Activated CD4-positive, alpha-beta memory T cell treated with anti-CD3 and anti-CD28 coated beads, Interleukin-2, amount 10 ng/mL, durations not matched to agents 7 days and 5 days (primary cell): ENCODE measurements at places on chromosomes 2 and 18.

DNA sequence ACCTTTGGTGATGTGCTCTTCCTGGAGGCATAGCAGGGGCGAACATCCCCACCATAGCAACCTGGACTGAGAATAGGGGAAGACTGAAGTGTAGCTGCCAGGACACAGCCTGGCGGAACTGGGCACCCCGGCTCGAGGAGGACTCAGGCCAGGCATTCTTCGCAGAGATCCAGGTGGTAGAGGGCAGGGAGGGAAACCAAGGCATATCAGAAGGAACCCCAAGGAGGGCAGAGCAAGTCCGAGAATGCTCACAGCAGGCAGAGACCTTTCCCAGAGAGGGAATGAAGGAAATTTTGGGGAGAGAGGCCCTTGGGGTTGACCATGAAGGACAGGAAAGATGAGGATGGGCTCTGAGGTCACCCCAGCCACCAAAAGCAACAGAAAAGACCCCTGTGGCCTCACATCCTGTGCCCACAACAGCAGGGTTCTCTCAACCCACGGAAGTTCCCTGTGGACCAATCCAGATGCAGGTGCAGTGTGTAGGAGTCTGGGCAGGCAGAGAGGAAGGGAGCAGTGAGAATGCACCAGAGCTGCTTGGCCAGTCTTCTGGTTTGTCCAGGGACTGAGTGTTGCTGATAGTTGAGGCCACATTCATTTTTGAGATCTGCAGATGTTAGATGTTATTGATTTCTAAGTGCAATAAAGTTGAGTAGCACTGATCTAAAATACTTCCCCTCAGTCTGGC lies 136.9 kb downstream of the PXDN start:
- no peak for DNase-seq

- DNase-seq, result peak; percentile 27
Observed at GRCh38 chr2:1162768-1163584, 212.3 kb downstream of the SNTG2 start.

GRCh38 chr2:180987146-180987545 lies 6.7 kb downstream of the UBE2E3 start:
- DNase-seq, result no peak

- no peak for DNase-seq
Observed at GRCh38 chr2:175688243-175688642, 313.8 kb downstream of the LNPK start.

GRCh38 chr2:179917272-179917671 lies 55.9 kb upstream of the ZNF385B start:
- no peak for DNase-seq
